ENCODE measurements at places on chromosomes 11 and 22.

DNA sequence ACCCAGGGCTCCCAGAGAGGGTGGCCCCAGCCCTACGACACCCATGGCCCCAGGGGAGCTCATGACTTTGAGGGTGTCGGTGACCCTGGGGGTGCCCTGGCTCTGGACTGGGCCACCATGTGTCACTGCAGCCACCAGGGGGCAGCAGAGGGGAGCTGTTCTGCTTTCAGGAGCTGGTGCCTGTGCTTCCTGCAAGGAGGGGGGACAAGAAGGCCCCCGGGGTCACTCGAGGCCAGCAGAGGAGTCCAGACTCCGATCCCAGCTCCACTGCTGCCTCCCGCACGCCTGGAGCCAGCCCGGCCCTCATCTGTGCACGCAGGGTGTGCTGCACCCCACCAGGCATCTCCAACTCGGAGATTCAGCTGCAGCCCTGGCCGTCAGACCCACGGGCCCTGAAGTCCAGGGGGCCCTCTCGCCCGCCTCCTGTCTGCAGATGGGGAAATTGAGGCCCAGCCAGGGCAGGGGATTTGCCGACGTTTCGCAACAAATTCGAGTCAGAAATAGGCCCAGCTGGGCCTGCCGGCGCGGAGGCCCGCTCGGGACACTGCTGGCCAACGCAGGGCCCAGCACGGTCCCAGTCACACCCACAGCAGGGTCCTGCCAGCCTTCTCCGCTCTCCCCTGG is 29.5 kb upstream of the WNT7B start:
- peak; percentile 73 for DNase-seq

GRCh38 chr11:115267238-115267781 is 236.9 kb downstream of the CADM1 start:
- DNase-seq: no peak

DNA sequence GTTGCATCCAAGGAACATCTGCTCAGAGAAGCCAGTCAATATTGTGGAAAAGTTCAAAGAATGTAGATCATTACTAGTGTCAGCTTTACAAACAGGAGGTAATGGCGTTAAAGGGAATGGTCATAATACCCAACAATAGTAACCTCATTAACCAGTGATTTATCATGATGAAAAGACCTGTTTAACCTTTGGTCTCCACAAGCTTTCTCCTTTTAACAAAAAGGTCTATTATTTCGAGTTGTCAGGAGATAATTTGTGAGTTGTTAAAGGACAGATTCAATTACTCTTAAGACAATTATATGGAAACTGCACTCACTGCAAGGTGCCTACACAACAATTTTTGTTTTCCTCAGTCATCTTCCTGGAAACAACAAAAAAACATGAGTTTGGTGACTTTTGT is 73.8 kb upstream of the HTATIP2 start:
- DNase-seq: no peak

GRCh38 chr11:45527898-45528297 is 137.5 kb downstream of the CHST1 start:
- no peak for DNase-seq

GRCh38 chr11:63770763-63771162 is 2.2 kb upstream of the ZFTA start:
- DNase-seq: no peak

GRCh38 chr11:11770296-11770695 is 71.5 kb upstream of the USP47 start:
- DNase-seq: no peak

GRCh38 chr22:37263966-37264887 is 18.1 kb upstream of the CYTH4 start:
- no peak for DNase-seq

- no peak for DNase-seq
Measured at GRCh38 chr11:57703341-57703740, 8.7 kb downstream of the MED19 start.

GRCh38 chr11:102767800-102768199 is 12.6 kb downstream of the MMP10 start:
- no peak for DNase-seq

- no peak for DNase-seq
Measured at GRCh38 chr11:130850185-130850944, 65.9 kb downstream of the SNX19 start.

- no peak for DNase-seq
Measured at GRCh38 chr22:24424001-24424900, 3.1 kb upstream of the ADORA2A start.

DNA sequence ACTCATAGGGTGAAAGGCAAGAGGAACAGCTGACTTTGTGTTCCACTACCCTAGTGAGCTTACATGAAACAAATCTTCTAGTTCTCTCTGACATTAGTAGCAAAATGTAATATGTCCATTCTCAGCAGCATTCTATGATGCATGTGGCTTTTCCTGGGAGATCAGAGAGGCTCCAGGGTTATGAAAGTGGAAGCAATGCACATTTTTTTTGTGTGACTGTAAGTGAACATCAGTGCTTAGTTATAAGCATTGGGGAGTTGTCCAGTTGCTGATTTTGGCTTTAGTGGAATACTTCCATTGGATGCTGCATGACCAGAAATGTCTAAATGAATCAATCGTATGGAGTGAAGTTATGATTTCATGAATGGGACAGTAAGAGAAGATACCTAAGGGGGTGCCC is 255.9 kb downstream of the FAT3 start:
- DNase-seq: no peak

- peak; percentile 42 for DNase-seq
Measured at GRCh38 chr11:727859-728748, 19.2 kb upstream of the TALDO1 start.

DNA sequence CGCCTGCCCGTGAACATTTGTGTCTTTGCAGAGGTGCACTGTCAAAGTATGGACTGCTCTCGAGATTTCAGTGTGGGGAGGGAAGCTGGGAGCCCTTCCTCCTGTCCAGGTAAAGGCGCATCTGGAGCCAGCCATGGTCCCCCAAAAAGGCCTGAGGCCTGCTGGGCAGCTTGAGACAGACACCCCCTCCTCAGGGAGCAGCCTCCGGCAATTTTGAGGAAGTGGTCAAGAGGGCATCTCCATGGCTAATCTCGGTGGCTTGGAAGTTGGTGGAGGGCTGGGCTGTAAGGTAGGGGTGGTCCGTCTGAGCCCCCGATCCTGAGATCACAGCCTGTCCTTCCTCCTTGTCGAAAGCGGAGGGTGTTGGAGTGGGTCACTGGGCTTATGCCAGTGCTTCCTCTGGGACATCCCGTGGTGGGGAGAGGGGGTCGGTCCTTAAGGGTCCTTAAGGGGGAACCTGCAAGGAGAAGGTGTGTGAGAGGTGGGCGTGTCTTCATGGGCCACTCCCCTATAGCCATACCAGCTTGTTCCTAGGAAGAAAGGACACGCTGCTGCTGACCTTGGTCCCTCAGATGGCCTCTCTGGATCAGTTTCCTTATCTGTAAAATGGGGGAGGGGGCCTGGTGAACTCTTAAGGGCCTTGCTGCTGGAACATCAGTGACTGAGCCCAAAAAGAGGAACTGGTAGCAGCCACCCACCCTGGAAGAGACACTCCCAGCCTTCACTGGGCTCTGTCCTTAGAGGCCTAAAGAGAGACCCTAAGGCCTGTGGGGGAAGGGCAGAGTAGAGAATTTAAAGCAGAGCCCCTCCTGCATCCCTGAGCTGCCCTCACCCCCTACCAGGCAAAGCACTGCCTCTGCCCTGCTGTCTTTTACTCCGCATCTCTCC is 2.6 kb downstream of the KCNC1 start:
- no peak for DNase-seq

- no peak for DNase-seq
Measured at GRCh38 chr22:29658176-29658575, 54.7 kb downstream of the NF2 start.

DNA sequence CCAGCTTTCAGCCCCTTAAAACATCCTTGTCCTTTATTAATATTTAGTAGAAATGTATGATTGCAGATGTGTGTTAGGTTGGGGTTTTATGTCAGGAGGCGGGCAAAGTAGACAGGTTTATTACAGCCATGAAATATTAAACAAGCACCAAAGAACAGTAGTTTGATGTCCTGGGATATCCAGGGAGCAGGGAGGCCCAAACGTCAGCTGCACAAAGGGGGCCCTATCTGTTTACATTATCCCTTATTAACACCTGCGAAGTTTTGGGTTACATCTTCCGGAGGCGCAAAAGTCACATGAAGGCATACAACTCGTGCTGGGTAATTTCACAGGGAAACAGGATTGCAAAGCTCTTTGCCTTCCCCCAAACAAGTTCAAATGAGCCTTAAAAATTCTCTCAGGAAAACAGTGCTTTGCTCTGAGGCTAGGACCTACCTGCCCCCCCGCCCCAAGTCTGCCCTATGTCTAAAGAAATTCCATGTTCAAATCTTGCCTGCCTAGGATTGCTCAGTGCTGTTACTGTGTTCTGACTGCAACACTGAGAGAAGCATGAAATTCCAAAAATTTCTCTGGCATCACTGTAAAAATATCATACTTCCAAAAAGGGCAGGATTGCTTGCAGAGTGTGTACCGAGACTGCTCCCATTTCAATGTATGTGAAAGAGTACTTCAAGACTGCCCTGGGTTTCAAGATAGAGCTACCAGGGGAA is 8.9 kb downstream of the MN1 start:
- no peak for DNase-seq

GRCh38 chr11:27963370-27963769 is 144.6 kb downstream of the KIF18A start:
- DNase-seq: no peak

- DNase-seq: no peak
Measured at GRCh38 chr11:73236854-73237253, 18.8 kb downstream of the P2RY2 start.

DNA sequence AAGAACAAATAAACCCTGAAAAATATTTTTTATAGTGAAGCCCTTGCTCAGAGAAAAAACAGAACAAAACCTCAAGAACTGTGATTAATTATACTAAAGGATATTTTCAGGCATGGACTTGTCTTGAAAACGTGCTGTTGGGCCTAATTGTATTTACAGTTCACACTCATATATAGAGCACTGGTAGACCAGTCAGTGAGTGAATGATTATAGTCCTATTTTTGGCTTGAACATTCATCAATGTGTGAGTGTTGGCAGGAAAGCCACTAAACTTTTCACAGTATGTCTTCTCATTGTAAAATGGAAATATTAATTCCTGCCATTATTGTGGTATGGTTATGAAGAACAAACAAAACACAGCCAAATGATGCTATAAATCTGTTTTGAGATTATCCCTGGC is 462.8 kb downstream of the KCNA4 start:
- no peak for DNase-seq

- DNase-seq: no peak
Measured at GRCh38 chr11:27459191-27459590, 13.4 kb downstream of the LGR4 start.

- DNase-seq: no peak
Measured at GRCh38 chr11:102456381-102456780, 3.8 kb upstream of the TMEM123 start.

DNA sequence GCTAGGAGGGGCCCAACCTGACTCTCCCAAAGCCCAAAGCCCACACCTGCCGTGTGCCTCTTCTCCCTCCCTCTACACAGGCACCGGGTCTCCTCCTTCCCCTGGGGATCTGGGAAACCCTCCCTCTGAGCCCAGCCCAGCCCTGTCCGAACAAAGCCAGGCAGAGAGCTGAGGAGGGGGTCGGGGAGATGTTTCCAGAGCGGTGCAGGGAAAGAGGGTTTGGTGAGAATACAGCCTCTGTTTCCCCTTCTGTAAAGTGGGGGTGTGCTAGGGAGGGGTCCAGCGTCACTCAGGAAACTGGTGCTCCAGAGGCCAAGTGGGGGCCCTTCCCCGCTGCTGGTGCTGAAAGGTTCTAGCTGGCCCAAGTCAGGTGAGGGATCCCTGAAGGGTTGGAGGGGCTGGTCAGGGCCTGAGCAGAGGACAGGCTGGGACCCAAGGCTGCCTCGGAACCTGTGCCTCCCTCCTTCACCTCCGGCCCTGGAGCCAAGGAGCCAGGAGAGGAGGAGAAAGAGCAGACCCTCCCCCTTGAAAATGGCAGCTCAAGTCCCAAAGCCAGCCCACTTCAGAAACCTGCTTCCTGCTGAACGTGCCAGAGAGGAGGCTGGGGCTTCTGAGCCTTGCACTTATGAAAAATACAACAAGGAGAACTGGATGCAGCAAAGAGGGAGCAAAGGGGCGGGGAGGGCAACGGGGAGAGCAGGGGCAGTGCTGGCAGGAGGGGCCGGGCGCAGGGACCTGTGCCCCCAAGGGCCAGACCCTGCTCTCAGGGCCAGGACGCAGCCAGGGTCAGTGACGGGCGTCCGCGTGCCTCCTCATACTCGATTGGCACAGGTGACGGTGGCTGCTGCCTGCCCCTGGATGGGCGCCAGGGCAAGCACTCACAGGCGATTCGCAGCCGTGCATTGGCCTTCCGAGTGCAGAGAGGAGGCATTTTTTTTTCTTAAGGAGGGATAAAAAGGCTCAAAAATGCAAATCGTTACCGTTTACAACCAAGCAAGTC is 43.2 kb downstream of the MACROD1 start:
- DNase-seq: no peak

All from activated CD8-positive, alpha-beta memory T cell treated with anti-CD3 and anti-CD28 coated beads for 1 hour (primary cell).